ENCODE measurements at places on chromosomes 6 and 20.

- DNase-seq, result no peak
Measured at GRCh38 chr6:75499640-75500039, 6.0 kb upstream of the FILIP1 start.

- no peak for DNase-seq
Measured at GRCh38 chr6:147287869-147288271, 83.7 kb downstream of the STXBP5 start.

DNA sequence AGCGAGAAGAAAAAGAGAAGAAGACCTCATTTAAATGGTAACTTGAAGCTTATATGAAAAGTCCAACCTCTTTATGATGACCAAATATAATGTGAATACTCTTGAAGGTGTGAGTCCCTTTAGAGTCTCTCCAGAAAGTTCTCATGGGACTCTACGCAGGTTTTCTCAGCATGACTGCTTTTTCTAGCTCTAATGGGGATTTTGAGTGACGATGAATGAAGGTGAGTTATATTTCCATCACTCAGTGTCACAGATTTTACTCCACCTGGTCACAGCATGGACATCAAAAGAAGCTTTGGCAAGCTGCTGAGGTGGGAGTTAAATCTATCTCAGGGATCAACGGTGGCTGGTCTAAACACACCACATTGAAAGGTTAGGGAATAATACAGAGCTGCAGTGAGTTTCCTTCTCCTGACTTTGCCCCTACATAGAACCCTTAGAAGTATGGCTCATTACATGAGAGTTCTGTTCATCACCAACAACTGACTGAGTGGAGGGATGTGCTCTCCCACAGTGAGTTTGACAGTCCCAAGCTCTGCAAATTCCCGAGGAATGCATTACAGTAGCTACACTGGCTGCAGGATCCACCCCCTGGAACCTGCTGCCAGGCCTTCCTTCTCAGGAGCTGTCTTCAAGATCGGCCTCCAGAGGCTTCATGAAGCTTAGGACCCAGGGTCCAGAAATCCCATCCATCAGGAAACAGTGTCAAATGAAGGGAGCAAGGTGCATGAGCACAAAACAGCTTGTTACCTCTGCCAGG lies 126.8 kb downstream of the FOXC1 start:
- no peak for DNase-seq

GRCh38 chr20:54525916-54526590 lies 50.7 kb downstream of the DOK5 start:
- no peak for DNase-seq

DNA sequence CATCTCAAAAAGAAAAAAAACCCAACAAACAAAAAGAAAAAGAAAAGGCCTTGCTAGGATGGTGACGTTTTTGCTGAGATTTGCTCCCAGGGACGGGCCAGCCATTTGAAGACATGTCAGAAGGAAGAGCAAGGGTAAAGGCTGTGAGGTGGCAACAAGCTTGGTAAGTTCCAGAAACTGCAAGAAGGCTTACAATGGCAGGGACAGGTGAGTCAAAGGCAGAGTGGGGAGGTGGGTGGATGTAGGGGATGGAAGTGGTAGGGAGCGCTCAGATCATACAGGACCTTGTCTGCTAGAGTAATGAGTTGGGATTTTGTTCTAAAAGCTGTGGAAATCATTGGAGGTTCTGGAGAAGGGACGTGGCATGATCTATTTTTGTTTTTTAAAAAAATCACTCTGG lies 4.3 kb downstream of the KIF3B start:
- no peak for DNase-seq

DNA sequence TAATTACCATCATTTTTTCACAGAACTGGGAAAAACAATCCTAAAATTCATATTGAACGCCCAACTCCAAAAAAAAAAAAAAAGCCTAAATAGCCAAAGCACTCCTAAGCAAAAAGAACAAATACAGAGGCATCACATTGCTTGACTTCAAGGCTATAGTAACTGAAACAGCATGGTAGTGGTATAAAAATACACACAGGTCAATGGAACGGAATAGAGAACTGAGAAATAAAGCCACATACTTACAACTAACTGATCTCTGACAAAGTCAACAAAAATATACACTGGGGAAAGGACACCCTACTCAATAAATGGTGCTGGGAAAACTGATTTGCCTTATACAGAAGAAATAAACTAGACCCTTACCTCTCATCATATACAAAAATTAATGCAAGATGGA lies 89.6 kb downstream of the MRAP2 start:
- DNase-seq, result no peak

DNA sequence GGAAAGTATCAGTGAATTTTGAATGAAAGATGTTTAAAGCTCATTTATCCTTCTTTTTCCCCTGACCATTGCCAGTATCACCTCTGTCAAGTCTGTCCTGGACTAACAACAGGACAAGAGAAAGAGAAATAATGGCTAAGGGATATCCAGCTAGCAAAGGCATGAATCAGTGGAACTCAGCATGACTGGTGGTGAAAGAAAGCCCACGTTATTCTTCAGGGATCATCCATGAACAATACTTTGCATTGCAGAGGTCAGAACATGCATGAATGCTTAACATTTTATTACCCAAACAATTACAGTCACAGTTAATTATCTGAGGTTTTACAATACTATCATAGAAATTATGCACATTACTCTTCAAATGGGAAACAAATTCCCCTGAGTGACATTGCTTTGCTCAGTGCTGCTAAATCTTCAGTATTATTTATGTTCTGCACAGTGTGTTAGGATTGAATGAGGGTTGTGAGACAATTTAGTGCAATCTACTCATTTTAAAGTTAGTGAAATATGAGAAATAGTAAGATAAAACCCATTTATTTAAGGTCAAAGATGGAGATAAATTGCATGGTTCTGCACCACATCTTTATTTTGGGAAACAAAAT lies 350.7 kb downstream of the KHDRBS2 start:
- DNase-seq, result no peak

DNA sequence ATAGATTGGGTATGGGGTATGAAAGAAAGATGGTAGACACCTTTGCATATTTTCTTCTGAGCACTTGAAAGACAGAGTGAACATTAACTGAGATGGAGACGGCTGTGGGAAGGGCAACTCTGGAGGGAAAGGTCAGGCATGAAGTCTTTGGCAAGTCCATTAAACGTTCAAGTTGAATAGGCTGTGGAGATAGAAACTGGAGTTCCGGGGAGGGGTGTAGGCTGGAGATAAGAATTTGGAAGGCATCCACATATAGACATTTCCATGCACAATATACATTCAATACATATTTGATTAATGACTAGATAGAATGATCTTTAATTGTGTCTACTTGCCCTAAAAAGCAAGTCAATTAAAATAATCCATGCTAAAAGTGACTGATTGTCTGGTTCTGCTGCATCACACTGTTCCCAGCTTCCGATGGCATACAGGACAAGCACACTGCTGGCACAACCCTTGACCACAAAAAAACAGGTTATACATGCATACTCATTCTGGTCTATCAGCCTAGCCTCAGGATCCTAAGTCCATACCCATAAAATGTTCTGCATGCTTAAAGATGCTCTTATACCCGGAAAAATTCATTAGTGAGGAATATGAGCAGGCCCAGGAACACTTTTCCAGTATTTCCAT lies 1.9 kb upstream of the MYLK4 start:
- DNase-seq, result no peak

DNA sequence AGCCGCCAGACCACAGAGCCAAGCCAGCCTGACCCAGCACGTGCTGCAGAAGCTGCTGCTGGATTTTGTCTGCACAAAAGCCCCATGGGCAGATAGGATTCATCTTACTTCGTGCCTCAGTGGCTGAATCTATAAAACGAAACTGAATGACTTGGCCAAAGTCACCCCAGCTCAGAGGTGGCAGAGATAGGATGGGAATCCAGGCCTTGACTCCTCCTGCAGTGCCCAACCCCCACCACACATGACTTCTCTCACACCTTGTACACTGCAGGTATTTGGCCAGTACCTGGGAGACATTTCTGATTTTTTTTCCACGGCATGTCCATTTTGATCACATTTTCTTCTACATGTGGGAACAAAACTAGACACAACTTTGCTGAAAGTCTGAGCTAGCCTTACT lies 182.1 kb downstream of the ANKRD60 start:
- DNase-seq, result no peak

- no peak for DNase-seq
Measured at GRCh38 chr20:18048176-18048575, 9.5 kb downstream of the OVOL2 start.
